ENCODE measurements at places on chromosomes 6 and 20.

GRCh38 chr6:68317366-68317765 lies 317.7 kb upstream of the ADGRB3 start:
- no peak for DNase-seq

- DNase-seq, result no peak
Observed at GRCh38 chr20:56222201-56222600, 26.3 kb upstream of the MC3R start.

- DNase-seq, result no peak
Observed at GRCh38 chr6:93821953-93822352, 402.6 kb upstream of the EPHA7 start.

GRCh38 chr6:113857556-113858479 lies 673 bp downstream of the MARCKS start:
- peak; percentile 77 for DNase-seq

GRCh38 chr20:44532981-44533331 lies 11.1 kb upstream of the SERINC3 start:
- DNase-seq, result no peak

- DNase-seq, result no peak
Observed at GRCh38 chr6:119043265-119043664, 35.2 kb downstream of the FAM184A start.
